Stimulated activated CD4-positive, alpha-beta T cell treated with anti-CD3 and anti-CD28 coated beads, Interleukin-2, amount 100 ng/mL, for 48 hours (primary cell): ENCODE measurements at places on chromosomes 5 and 9.

GRCh38 chr5:115995351-115995750 lies 33.1 kb downstream of the LVRN start:
- DNase-seq: no peak

- DNase-seq: no peak
Observed at GRCh38 chr9:101029315-101030085, 973 bp downstream of the PLPPR1 start.

DNA sequence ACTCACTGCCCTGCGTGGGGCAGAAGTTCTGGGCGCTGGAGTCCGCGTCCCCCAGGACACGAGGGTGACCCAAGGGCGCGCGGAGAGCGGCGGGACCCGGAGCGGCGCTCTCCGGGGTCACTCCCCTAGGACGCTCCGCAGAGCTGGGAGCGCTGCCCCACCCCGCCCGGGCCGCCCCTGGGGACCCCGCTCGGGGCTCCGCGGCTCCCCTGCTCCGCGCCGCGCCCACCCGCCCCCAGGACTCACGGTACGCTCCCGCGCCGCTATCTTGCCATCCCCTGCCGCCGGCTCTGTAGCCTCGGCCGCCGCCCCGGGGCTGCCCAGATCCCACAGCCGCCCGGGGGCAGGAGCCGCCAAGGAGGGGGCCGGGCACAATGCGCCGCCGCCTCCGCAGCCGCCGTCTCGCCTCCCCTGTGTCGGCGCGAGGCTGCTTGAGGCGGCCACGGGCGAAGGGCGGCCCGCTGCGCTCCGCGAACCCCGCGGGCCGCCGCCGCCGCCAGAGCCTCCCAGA lies 303 bp downstream of the LIFR start:
- peak; percentile 3 for DNase-seq

DNA sequence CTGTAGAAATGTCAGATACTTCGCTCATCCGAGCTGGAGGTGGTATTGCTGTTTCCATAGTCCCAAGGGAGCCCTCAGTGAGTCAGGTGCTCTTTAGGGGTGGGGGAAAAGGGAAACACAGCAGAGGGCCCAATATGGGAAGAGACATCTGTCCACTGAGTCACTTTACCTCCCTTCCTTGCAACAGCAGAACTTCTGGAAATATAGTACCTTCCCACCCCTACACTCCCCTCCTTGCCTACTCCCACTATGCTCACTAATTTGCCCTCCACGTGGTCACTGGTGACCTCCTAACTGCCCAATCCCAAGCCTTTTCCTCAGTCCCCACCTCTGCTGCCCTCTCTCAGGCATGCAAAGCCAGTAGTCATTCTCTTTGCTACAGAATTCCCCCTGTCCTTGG lies 1.9 kb downstream of the HK3 start:
- no peak for DNase-seq

DNA sequence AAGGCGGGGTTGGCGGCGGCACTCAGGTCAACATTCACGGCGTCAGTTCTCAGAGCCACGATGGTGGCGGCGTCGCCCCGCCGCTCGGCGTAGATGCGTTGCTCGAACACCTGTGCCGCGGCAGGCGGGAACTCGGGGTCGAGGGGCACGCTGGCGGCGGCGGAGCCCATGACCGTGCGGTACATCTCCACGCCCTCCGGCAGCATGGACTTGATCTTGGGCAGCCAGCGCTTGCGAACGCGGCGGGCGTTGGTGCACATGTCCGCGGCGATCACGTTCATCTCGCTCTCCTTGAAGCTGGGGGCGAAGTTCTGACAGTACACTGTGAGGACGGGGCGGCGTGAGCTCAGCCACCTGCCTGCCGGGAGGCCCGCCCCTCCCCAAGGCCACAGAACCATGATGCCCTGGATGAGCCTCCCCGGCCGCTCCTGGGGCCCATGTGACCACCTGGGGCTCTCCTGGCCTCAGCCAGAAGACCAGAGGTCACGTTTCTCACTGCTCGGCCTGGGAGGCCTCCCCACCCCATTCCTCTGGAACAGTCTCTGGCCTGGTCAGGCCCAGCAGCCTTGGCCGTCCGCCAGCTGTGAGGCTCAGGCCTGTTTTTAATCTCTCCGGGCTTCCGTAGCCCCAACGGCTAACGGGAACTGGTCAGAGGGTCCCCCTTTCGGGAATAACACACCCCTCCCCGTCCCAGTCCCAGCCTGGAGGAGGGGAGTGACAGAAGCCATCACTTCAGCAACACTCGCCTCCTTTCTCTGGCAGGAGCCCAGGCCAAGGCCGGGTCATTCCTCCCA lies 50.7 kb upstream of the UBAC1 start:
- DNase-seq: no peak

DNA sequence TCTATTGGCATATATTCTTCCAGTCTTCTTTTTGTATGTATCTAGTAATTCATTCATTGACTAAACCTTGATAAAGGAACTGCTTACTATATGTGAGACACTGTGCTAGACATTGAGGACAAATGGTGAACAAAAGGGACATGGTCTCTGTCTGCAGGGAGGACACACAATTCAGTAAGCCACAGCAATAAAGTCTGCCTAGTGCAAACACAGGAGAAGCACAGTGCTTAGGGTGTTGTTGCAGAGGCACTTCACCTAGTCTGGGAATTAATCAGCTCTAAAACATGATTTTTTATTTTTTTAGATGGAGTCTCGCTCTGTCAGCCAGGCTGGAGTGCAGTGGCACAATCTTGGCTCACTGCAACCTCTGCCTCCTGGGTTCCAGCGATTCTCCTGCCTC lies 6.4 kb upstream of the CCL28 start:
- DNase-seq: no peak

GRCh38 chr9:7479300-7479699 lies 320.3 kb downstream of the DMAC1 start:
- DNase-seq: no peak

GRCh38 chr9:79014929-79015699 lies 556.7 kb upstream of the TLE4 start:
- DNase-seq: no peak

DNA sequence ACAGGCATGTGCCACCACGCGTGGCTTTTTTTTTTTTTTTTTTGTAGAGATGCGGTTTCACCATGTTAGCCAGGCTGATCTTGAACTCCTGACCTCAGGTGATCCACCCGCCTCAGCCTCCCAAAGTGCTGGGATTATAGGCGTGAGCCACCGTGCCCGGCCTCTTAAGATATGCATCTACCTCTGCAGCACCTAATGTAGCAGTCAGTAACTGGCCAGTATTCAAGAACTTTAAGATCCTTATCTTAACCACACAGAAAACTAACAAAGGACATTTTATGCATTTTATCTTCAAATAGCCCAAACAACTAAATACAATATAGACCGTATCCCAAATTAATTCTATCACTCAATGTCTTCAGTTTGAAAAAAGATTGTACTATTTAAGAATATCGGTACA lies 618.7 kb downstream of the TLE1 start:
- DNase-seq: no peak

GRCh38 chr5:40770764-40771163 lies 15.0 kb upstream of the TTC33 start:
- no peak for DNase-seq

GRCh38 chr9:136587145-136587943 lies 41.5 kb upstream of the NOTCH1 start:
- no peak for DNase-seq

- no peak for DNase-seq
Observed at GRCh38 chr9:107178293-107178692, 104.8 kb upstream of the RAD23B start.

- DNase-seq: no peak
Observed at GRCh38 chr5:15499528-15500324, at the start of gene FBXL7. Gene FBXL7 (plus strand): TSS chr5:15500180.

DNA sequence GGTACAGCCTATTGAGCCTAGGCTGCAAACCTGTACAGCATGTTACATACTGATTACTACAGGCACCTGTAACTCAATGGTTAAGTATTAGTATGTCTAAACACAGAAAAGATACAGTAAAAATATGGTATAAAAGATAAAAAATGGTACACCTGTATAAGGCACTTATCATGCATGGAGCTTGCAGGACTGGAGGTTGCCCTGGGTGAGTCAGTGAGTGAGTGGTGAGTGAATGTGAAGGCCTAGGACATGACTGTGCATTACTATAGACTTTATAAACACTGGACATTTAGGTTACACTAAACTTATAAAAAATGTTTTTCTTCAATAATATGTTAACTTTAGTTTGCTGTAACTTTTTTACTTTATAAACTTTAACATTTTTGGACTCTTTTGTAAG lies 171.3 kb downstream of the SLC28A3 start:
- DNase-seq: no peak

DNA sequence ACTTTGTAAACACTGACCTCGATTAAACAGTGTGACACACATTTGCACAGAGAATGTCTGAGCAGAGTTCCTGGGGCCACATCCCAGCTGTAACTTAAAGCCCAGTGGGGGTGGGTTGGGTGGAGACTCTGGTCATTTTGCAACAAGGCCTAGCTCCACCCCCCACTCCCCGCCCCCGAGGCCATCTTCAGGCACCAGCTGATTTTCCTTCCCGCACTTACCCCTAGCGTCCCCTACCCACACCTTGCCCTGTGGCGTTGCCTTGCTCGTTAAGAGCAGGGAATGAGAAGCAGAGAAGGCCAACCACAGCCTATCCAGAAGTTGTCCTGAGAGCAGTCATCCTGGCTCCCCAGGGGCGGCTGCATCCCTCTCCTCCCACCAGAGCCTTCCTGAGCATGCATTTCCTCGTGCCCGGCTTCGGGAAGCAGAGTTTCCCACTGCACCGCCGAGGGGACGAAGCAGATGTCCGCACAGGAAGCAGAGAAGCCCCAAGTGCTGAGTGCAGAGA lies 101.7 kb upstream of the SARDH start:
- DNase-seq: no peak

- DNase-seq: no peak
Observed at GRCh38 chr9:111163716-111164389, 125.6 kb upstream of the LPAR1 start.

DNA sequence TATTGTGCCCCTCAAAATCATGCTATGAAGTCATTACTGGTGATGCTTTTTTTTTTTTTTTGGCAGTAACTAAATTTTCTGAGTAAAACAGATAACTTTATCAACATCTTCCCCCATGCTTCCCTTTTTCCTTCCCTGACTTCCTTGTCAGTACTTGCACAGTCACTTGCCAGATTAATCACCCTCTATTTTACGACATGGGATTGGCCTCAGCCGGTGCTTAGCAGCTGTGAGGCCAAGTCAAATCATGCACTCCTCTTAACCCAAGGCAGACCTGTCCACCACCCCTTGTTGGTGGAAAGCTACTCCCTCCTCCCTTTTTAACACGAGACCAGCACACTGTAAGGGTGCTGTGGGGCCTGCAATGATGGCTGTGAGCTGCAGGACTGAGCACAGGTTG lies 118.0 kb upstream of the OTULINL start:
- no peak for DNase-seq

DNA sequence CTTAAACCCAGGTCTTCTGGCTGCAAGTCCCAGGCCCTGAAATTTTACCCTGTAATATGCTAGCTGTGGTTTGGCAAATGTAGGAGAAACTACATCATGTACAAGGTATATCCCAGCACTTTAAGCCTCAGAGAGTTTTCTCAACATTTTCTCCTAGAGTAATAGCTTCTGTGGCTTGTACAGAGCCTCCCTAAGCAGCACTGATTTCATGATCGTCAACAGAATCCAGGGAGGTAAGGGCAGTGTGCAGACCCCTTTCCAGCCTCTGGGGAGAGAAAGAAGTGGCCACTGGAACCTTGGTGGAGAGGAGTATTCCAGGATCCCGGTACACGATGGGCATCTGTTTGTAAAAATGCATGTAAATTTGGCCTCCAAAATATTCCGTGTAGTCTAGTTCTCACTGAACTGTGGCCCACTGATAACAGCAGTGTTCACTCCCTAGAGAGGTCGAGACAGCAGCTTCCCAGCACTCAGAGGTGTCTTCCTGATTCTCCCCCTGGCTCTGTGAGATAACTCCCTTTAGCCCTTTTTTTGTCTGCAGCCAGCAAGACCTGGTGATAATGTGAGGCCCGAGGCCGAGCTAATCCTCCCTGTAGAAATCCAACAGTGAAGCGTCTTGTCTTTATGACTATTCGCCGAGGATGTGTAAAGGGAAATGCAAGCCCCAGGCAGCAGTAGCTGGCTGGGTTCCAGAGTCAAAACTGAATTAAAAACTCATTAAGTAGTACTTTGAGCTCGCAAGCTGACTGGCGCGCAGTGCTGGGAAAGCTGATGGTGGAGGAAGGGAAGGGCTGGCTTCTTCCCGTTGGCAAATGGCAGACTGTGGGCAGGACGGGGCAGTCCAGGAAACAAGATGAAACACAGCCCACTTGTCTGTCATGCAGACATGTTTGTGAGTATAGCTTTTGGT lies 59.0 kb downstream of the MAP1B start:
- no peak for DNase-seq

DNA sequence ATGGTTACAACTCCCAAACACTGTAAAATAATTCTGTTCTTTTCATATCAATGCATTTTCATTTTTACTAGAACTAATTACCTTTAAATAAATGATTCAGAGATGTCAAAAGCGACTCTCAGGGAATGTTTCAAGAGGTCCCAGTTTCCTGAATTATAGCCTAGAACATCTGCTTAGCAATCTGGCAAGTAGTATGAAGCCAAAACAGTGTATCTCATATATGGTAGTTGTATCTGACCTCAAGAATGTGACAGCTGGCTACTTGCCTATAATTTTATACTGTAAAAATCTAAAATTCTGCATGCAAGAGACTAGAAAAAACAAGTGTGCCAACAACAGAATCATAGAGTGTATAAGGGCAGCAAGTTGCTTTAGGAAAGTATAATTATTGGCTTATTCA lies 187.7 kb upstream of the POU5F2 start:
- DNase-seq: no peak

DNA sequence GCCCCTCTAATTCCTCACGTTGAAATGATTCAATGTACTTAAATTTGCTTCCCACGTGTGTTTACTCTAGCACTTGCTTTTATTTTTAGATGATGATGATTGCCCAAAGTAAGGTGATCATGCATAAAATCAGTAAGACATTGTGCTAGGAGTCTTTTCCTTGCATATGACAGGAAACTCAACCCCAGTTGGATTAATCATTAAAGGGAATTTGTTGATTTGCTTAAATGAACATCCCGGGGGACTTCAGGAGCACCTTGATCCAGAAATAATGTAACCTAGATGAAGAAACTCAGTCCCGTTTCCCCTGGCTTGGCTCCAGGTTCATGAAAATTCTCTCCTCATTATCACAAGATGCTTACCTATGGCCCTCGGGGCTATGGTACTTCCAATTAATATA lies 106.1 kb upstream of the STC2 start:
- DNase-seq: no peak

DNA sequence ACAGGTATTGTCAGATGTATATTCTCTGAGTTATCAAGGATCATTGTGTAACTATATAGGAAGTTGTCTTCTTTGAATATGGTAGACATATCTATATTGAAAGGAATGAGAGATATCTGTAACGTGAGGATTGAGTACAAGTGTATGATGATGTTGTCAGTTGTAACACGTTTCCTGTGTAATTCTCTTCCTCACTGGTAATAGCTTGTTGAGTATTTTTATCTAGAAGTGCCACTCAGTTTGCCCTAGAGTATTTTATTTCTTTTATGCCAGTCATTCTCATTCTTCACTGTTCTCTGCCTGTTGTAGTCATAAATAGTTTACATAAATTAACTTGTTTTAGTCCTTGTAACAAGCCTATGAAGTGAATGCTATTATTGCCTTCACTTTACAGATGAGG lies 172.1 kb downstream of the BAAT start:
- no peak for DNase-seq
